ENCODE measurements at places on chromosomes 1 and 21.

- no peak for DNase-seq
These were observed 10.8 kb downstream of the COQ8A start for GRCh38 chr1:226950871-226951270.

DNA sequence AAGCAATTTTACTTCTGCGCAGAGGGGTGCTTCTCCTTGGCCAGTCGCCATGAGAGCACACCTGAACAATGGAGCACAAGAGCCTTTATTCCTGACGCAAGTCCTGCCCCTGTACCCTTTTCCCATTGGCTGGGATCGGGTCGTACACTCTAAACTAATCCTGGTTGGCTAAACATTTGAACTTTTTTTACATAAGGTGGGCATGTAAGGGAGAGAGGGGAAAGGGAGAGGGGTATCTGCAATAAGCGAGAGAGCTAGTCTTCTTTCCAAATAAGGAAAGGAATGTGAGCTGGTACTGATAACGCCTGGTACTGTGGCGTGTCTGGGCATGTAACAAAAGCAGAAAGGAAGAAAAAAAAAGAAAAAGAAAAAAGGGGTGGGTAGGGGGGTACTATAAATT, 21.8 kb downstream of the MFSD2A start:
- DNase-seq, result no peak

- peak; percentile 54 for DNase-seq
These were observed 96.0 kb downstream of the FOXD2 start for GRCh38 chr1:47533793-47534328.

DNA sequence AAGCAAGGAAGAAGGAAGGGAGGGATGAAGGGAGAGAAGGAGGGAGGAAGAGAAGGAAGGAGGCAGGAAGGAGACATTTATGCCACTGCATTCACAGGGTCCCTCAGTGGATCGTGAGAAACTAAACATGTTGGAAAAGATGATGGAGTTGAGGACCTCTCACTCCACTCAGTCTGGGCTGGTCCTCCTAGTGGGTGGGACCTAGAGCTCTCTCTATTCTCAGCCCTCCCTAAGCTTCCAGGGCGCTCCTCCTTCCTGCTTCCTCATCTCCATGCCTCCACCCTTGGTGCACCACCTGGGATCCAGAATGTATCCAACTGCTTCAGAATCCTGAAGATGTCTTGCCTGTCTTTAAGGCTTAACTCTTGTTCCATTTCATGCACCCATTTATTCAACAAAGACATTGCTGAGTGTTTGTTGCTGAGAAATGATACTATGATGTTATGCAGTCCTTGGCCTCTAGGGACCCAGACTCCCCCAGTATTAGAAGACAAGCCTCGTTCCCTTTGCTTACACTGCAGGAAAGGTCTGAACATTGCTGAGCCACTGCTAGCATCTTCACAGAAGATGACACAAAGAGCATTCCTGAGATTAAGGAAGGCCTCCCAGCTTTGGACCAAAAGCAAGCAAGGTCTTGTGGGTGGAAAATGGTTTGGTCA, 88.5 kb downstream of the BEND5 start:
- DNase-seq, result no peak

- no peak for DNase-seq
These were observed 45.9 kb downstream of the ADGRL2 start for GRCh38 chr1:81846630-81847029.

DNA sequence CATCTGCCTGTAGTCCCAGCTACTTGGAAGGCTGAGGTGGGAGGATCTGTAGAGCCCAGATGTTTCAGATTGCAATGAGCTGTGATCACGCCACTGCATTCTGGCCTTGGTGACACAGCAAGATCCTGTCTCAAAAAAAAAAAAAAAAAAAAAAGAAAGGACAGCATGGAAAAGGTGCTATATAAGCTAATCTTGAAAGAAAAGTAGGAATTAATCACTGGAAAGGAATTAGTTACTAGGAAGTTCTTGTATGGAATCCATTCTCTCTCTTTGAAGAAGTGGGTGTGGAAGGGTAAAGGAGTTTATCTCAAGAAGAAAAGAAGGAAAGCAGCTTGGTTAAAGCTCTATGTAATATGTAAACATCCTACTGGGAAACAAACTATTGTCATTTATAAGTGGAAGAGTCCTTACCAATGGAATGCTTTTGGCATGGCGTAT, 339.2 kb downstream of the DPYD start:
- no peak for DNase-seq

- DNase-seq, result no peak
These were observed 2.9 kb upstream of the PIGR start for GRCh38 chr1:206949208-206949607.

DNA sequence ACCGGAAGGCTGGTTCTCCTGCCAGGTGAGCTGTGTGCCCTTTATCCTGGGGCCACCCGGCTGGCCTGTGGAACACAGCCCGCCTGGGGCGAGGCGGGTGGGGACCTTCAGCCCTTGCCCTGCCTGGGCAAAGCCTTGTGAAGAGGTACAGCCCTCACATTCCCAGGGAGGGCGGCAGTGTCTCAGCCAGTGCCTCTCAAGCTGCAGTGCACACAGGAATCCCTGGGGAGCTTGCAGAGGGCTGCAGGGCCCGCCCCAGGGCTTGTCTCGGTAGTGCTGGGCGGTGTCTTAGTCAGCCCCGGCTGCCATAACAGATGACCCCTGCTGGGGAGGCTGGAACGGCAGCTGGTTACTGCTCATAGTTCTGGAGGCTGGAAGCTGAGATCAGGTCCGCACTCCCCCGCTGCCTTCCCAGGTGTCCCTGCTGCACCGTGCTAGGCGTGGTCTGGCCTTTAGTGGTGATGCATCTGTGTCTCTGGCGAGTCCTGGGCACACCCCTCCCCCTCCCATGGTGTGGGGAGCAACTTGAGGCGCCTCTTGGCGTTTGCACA, 12.6 kb downstream of the DFFB start:
- peak; percentile 12 for DNase-seq

DNA sequence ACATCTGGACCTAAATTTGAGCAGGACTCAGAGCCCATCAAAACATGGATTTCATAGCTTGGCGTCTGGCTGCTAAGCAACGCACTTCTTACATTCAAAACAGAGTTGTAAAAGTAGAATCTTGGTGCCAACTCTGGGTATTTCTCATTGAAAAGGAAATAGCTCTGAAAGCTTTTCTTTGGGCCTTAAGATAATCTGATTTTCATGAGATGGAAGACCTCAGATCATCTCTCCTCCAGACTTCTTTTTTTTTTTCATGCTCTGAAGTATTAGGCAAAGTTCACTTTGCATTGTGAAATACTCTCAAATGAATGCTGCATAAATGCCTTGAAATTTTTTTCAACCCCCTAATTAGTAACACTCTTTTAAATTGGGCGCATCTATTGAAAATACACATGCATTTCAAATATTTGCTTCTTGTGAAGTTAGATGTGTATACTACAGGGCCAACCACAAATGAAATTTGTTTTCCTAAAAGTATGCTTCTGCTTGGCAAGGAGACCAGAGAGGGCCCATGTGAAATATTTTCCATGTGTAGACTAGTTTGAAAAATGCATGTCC, 4.2 kb downstream of the ADAMTS5 start:
- no peak for DNase-seq

DNA sequence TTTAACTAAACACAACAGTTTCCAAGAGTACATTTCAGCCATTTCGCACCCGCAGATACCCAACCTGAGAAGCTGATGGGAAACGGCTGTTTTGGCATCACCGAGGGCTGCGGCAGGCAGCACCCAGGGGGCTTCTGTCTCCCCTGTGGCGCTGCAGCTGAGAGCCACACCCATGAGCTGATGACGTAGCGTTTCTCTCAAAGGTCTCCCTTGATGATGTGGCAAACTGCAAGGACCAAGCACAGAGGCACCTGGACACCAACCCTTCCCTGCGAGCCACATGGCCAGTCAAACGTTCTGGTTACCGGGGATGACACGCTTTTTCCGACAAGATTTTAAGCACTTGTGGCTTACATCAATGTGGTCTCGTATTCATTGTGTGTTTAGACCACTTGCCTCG, 150.8 kb upstream of the ERG start:
- DNase-seq, result no peak

- no peak for DNase-seq
These were observed 193.0 kb upstream of the PBX1 start for GRCh38 chr1:164366014-164366413.

DNA sequence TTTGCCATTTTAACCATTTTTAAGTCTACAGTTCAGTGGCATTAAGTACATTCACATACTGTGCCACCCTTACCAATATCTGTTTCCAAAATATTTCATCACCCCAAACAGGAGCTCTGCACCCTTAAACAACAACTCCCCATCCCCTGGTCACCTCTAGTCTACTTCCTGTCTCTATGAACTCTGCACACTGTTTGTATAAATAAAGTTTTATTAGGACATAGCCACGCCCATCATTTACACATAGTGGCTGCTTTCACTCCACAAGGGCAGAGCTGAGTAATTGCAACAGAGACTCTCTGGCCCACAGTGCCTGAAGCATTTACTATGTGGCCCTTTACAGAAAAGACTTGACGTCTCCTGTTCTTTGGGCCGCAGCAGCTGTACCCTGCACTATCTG, 30.1 kb downstream of the KCNAB2 start:
- DNase-seq, result no peak

GRCh38 chr1:192038567-192038966, 119.7 kb upstream of the RGS18 start:
- DNase-seq, result no peak

GRCh38 chr1:209742409-209743144, 13.3 kb upstream of the TRAF3IP3 start:
- no peak for DNase-seq

GRCh38 chr1:25431955-25432719, 1.4 kb downstream of the MACO1 start:
- DNase-seq, result no peak

DNA sequence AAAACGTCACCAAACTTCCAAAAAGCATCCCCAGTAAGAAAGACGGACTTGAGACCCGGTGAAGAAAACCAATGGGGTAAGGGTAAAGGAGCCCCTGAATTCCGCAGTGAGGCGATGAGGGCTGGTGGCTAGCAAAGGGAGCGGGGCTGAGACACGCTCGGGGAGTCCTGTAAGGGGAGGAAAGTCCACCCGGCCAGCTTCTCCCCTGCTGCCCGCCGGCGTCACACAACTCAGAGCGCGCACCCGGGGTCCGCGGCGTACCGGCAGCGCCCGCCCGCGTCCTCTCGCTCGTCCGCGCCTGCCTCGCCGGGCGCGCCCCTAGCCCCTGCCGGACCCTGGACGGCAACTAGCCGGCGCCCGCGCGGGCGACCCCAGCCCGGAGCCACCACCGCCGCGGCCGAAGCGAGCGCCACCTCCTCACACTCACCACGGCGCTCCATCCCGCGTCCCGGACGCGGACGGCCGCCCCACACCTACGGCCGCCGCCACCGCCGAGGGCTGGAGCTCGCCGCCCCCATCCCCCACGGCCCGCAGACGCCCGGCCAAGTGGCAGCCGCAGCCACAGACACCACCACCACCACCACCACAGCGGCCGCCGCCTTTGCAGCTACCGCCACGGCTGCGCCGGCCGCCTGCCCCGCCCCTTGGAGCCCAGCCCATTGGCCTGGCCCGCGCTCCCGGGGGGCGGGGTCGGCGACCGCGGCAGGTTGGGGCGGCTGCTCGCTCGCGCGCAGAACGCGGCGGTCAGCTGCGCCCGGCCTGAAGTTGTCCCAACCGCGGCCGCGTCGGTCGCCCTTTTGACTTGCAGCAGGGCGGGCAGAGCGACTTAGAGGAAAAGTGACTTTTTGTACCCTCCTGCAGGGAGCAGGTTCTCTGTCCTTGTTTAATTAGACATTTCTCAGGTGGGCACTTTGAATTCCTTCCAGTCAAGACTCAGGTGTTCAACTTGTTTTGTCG, 10.0 kb upstream of the ARHGAP29 start:
- peak; percentile 82 for DNase-seq

DNA sequence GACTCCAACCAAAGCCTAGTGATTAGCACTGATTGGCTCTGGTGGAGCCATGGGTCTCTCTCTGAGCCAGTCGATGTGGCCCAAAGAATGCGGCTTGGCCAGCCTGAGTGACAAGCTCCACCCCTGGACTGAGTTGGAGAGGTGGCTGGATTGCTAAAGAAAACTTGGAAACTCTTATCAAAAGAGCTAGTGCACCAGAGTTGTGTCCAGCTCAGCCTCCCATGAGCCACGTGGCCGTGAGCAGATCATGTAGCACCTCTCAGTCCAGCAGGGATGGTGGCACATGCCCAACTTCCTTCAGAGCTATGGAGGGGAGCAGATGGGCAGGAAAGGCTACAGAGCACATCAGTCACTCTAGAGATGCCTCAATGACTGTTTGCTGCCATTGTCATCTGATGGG, 142.8 kb upstream of the VAMP3 start:
- no peak for DNase-seq

- no peak for DNase-seq
These were observed 135.7 kb upstream of the PROX1 start for GRCh38 chr1:213852107-213852506.

DNA sequence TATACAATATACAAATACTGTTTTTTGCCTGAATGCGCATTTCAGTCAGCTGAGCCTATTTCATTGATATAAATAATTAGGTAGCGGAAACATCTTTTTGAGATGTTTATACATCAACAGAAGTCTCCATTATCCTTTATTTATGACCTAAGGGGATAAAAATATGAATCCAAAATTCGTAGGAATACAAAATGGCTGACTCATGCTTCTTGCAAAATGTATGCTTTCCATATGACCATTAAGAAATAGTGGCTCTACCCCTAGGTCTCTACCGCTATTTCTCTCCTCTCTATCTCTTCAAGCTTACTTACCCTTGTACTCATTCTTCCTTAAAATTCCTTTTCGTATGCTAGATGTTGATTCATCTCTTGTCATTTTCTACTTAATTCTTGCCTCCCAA, 338.4 kb upstream of the TMPRSS15 start:
- DNase-seq, result no peak

- no peak for DNase-seq
These were observed at the start of gene SLC19A1 for GRCh38 chr21:45542242-45542666. TSS of gene SLC19A1 (minus strand) at chr21:45542440. CDS start at chr21:45537959, 4,481 bp downstream.

DNA sequence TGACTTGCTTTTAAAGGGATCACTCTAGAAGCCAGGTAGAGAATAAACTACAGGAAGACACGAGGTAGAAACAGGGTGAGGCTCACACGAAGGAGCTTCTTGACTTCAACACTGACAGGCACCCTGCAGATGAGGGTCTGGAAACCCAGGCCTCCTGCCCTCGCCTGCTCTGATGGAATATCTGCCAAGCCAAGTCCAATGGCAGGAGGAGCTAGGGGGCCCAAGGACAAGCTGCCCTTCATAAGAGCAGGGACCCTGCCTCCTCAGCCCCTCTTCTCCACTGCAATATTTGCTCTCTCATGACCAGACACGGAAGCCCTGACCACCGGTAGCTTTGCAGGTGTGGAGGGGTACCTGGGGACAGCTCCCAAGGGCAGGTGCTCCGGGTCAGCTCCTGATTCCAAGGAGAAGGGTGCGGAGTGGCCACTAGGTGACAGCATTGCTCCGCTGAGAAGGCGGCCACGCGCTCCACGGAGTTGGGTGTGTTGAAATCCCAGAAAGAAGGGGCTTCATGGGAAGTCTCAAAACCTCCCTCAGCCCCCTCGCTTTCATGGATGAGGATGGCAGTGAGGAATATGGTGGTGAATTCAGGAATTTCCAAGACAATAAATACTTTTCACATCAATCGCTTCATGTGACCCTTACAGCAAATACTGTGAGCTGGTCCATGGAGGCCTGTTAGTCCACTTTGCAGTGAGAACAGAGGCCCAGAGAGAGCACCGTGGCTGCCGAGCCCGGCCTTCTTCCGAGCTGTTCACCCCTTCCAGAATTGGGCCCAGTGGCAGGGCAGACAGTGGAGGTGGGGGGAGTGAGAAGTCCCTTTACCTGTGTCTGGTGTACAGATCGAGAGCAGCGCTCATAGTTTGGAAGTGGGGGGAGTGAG, 33.2 kb upstream of the PAX7 start:
- DNase-seq, result peak; percentile 65

GRCh38 chr1:110218739-110219138, 8.6 kb downstream of the KCNC4 start:
- no peak for DNase-seq

Data from right kidney (tissue), 9 donors.